ENCODE measurements at places on chromosomes 16 and 17. TPM values are rescaled to one million over a fixed set of nuclear protein-coding genes. Genes with fewer than 3 reads are reported as not detected.

The ZCCHC14 gene
- 13.7 TPM for total RNA-seq

The PYY gene
- total RNA-seq: not detected

The SOCS7 gene
- 16.4 TPM for total RNA-seq

The SLC7A5 gene
- 4.3 TPM for total RNA-seq

The ARHGDIG gene
- 18.3 TPM for total RNA-seq

The KRT13 gene
- 292 TPM for total RNA-seq

The PSMB10 gene
- 29.9 TPM for total RNA-seq

The AATK gene
- total RNA-seq: 1.4 TPM

The CD79B gene
- total RNA-seq: not detected

The EDC4 gene
- total RNA-seq: 79.0 TPM

The P2RX1 gene
- 44.5 TPM for total RNA-seq

The CD300LF gene
- 3.1 TPM for total RNA-seq

The HSD3B7 gene
- 26.0 TPM for total RNA-seq

The CCL15 gene
- total RNA-seq: not detected

The CDRT15 gene
- total RNA-seq: not detected

The HOXB6 gene
- not detected for total RNA-seq

The TMEM186 gene
- total RNA-seq: 3.9 TPM

The SCARF1 gene
- 8.4 TPM for total RNA-seq

The CRYM gene
- 29.4 TPM for total RNA-seq

The KRTAP9-8 gene
- not detected for total RNA-seq

The SLC9A5 gene
- 1.2 TPM for total RNA-seq

The SEPTIN12 gene
- total RNA-seq: not detected

The MRPL58 gene
- total RNA-seq: 24.6 TPM

The MYH11 gene
- 1,356 TPM for total RNA-seq

The PRR35 gene
- total RNA-seq: not detected

The CEP295NL gene
- 3.9 TPM for total RNA-seq

The KRTAP2-3 gene
- total RNA-seq: 20.5 TPM

The P2RX5 gene
- total RNA-seq: 0.24 TPM

The ITGB3 gene
- 61.4 TPM for total RNA-seq

The NPIPB13 gene
- total RNA-seq: 0.24 TPM

The BAIAP3 gene
- 0.24 TPM for total RNA-seq

The SHCBP1 gene
- total RNA-seq: 35.6 TPM

The RHBDF1 gene
- total RNA-seq: 27.4 TPM

The TPSB2 gene
- 1.9 TPM for total RNA-seq

The HIC1 gene
- 19.0 TPM for total RNA-seq

The DNAH2 gene
- total RNA-seq: not detected

The CYB5B gene
- total RNA-seq: 97.5 TPM

The GPR179 gene
- total RNA-seq: 2.6 TPM

The SDK2 gene
- total RNA-seq: 0.96 TPM

The NCBP3 gene
- 20.7 TPM for total RNA-seq

The TRPV2 gene
- total RNA-seq: 22.9 TPM

The CCR7 gene
- not detected for total RNA-seq

The CARD14 gene
- 3.9 TPM for total RNA-seq

The ADAM11 gene
- 1.4 TPM for total RNA-seq

The HOXB7 gene
- 0.96 TPM for total RNA-seq

The GNGT2 gene
- total RNA-seq: not detected

All from umbilical cord (tissue), 2 donors.